ENCODE measurements at places on chromosomes 1 and 21.

- DNase-seq: no peak
Observed at GRCh38 chr1:41677620-41678019, 193.1 kb upstream of the EDN2 start.

- DNase-seq: no peak
Observed at GRCh38 chr1:27856561-27857343, 15.6 kb upstream of the THEMIS2 start.

DNA sequence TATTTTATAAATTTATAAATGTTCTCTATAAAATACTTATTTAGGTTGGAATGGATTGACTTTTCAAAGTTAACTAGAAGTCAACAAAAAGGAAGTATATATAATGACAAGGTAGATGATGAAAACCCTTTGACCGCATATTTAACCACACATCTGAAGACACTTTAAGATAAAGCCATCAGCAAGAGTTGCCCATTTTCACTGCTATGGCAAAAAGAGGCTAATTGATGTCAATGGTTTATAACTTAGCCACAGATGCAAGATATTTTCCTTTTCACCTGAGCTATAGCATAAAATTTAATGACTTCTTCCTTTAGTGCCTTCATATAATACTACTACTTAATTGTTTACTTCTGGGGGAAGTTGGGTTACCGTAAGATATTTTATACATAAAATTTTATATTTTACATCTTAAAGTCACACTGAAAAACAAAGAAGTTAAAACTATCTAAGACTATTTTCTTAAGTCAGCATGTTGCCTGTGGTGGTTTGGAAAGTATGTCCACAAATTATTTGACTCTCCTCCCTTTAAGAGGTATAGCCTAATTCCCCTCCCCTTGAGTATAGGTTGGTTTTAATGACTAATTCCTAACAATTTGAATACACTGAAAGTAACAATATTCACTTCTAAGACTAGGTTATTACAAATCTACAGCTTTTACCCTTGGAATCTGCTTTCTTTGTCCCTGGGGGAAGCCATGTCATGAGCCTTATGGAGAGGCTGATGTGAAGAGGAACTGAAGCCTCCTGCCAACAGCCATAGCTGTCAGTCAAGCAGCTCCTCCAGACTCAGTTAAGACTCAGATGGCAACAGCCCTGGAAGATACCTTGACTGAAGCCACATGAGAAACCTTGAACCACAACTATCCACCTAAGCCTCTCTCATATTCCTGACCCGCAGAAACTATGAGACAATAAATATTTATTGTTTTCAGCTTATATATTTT, 40.3 kb upstream of the LRRC8B start:
- no peak for DNase-seq

- no peak for DNase-seq
Observed at GRCh38 chr1:14724678-14725077, 126.2 kb downstream of the KAZN start.

DNA sequence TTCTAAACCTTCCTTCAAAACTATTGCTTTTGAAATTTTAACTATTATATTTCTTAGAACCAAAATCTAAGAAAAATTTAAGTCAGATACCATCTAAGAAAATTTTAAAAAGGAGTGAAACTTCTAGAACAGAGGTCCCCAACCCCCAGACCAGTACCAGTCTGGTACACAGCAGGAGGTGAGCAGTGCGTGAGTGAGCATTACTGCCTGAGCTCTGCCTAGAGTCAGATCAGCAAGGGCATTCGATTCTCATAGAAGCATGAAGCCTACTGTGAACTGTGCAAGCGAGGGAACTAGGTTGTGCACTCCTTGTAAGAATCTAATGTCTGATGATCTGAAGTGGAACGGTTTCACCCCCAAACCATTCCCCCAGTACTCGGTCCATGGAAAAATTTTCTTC, 106.7 kb downstream of the VAV3 start:
- DNase-seq: no peak

GRCh38 chr1:65525266-65526048, 105.0 kb downstream of the LEPR start:
- DNase-seq: no peak

- DNase-seq: no peak
Observed at GRCh38 chr1:115679141-115679611, 37.4 kb downstream of the VANGL1 start.

- no peak for DNase-seq
Observed at GRCh38 chr1:219066631-219067349, 106.9 kb upstream of the LYPLAL1 start.

DNA sequence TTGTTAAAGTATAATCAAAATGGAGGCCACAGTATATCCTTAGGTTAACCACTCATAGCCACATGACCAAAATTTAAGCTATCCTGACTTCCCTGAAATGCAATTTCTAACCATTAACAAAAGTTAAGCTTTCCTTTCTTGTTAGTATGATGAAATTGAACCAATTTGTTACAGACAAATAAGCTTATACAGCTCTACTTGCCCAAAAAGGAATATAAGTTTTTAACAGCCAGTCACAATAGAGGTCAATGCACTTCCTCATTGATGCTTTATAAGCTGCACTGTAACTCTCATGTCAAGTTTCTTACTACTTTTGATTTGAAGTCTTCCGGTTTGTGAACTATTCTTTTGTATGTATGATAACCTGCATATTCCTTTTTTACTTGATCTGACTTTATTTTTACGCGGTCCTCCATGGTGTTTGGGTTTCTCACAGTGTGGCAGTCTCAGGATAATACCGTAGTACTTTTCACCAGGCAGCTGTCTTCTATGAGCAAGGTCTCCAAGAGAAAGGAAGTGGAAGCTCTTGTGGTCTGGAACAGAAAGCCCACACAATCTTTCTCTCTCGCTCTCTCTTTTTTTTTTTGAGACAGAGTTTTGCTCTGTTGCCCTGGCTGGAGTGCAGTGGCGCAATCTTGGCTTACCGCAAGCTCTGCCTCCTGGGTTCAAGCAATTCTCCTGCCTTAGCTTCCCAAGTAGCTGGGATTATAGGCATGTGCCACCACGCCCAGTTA, 331.6 kb downstream of the SRGAP2C start:
- DNase-seq: no peak

DNA sequence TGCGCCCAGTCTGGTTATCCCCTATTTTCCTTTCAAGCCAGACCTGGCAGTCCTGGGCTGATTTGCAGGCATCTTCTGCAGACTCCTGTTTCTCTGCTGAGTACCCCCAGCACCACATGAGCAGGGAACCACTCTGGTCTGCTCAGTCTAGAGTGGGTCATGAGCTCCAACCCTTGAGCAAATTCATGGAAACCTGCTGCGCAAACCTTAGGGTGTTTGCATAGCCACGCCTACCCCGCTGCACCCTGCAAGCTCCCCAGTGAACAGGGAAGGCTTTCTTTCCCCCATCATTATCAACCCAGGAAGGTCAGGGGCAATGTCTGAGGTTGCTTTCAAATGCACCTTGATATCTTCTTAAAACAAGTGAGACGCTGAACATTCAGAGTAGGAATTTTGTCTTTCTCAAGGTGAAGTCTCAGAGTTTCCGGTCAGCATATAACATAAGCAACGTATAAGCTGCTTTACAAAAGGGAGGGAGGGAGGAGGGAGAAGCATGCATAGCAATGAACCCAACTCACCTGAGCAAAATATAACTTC, 11.1 kb upstream of the KCNE1 start:
- DNase-seq: no peak

GRCh38 chr1:238063454-238063853, 172.7 kb upstream of the ZP4 start:
- no peak for DNase-seq

DNA sequence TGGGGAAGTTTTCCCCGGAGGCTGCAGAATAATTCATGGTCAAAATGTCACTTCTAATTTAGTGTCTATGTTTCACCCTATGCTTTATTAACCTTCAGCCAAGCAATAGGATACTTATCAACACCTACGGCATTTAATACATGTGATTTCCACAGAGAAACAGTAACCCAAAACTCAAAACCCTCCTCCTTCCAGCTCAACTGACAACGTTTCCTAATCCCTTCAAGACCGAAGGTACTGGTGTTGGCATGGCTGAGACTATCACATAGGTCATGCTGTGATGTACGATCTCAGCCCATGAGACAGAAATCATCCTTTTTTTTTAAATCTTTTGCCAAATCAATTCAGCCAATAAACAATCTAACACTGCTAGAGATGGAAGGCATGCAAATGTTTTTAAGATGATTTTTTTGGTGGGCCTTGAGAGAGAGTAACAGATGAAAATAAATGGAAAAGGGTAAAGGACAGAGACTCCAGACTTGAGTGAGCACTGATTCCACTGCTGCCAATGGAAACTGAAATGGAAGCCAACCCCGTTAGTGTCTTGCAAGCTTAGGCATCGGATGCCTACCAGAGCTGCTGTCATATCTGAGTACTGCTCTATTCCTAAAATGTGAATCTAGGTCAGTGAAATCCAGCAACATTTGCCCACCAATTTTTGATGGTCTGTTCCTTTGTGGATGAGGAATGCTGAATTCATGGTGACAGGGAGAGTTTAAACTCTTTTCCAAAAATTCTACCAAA, 63.4 kb upstream of the BCL10 start:
- DNase-seq: no peak
